ENCODE measurements at places on chromosomes 3 and 15. TPM values are rescaled to one million over a fixed set of nuclear protein-coding genes. Genes with fewer than 3 reads are reported as not detected.

Gene CYP1A1
- not detected for total RNA-seq

GRCh38 chr15:70892912-70893560 lies 410 bp downstream of the LRRC49 start:
- DNase-seq, result no peak

DNA sequence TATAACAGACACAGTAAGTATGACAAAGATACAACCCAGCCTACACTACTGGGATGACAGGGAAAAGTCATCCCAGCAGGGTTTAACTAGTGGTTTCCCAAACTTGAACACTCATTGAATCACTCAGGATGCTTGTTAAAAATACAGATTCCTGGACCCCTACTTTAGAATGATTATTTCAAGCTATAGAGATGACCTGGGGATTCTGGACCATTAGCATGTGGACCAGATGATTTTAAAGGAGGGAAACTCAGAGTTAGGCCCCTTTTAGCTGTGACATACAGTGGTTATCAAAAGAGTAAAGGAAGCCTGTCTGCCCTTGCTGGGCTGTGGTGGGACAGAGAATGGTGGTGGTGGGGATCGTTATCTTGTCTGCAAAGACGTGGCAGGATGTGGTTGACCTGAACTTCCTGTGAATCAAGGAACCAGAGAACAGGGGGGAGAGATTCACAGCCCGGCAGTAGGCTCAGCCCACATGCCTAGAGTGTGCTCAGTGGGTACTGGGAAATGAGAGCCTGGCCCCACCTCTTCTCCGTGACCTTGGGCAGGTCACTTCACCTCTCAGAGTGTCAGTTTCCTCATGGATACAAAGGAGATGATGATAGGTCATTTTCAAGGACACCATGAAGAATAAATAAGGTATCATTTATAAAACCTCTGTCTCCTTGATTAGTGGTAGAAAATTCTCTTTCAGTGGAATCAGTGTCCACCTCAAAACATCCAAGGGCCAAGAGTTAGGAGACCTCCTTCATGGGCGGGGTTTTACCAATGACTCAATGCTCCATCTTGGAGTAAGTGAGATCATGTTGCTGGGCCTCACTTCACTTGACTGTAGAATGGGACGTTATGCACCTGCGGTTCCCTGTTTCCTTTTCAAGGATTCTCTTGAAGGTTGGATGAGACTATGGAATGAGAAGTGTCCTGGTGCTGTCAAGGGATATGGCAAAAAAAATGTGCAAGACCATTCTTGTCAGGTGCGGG lies 306.5 kb downstream of the RPLP1 start:
- DNase-seq, result peak; percentile 33

- no peak for DNase-seq
Measured at GRCh38 chr3:196246612-196247308, 30.4 kb downstream of the SLC51A start.

GRCh38 chr3:4795905-4796304 lies 183.3 kb upstream of the BHLHE40 start:
- no peak for DNase-seq

DNA sequence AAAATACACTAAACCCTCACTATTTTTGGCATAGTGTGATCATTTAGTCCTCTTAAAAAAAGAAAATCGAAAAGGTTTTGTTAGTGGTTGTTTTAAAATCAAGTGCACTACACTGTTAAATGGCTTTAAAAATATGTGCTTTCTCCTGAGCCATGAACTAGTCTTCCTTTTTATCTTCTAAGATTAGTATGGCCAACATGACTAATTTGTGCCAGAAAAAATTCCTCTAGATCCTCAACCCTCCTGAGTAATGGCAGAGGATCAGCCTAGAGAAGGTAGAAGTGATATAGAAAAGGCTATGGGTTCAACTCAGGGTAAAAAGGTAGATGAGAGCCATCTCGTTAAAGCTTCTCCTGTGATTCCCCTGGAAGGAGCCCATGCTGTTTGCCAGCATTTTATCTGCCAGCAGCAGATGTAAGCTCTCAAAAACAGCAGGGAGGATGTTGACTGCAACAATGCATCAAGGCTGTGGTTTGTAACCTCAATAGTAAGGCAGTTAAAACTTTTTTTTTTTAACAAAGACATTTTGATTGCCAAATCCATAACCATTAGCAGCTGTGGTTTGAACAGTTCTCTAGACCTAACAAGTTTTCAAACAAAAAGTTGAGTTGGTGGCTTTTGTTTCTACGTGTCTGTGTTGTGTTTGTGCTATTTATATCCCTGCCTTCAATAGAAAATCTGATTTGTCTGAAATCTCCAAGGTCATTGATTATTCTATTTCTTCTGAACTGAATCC lies 30.2 kb upstream of the ZNF609 start:
- no peak for DNase-seq

DNA sequence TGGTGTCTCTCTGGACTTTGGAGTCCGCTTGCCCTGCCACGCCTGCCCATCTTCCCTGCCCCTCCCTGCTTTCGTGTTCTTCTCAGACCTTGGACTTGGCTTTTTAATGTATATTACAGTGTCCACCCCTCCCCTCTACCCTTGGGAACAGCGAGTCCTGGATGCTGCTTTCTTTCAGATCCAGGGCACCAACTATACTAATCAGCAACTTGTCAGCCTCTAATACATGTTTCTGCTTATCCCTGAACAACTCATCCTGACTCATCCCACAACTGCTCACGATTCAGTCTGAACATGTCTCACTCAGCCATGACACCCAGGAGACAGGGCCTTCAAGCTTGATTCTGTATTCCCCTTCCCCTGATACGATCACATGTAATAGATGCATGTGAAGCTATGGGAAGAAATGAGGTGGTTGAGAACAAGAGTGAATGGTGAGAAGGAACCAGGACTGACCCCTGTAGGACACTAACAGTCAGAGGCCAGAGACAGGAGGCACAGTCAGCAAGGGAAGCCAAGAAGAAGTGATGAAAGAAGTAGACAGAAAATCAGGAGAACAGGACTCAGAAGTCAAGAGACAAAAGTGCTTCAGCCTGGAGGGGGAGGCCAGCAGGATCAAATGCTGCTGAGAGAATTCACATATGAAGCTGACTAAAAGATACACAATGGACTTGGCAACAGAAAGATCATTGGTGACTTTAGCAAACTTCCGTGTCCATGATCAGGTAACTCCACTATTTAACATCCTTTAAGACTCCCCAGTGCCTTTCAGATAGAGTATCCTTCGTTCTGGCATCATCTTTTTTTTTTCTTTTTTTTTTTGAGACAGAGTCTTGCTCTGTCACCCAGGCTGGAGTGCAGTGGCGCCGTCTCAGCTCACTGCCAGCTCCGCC lies 35.4 kb downstream of the BCL2L10 start:
- DNase-seq, result no peak

DNA sequence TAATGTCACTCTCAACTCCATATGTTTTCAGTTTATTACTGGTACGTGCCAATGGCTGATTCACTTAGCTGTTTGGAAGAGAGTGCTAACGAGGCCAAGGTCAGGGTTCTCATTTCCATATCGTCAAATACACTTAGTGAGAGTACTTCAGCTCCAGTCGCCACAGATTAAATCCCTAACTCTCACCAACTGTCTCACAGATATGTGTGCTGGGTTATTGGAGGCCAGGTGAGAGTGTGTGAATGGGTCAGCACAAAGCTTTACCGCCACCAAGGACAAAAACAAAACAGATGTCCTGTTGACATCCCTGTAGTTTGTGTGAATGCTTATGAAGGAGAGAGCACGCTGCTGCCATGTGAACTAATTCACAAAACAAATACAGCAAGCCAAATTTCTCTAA lies 133.5 kb upstream of the TBL1XR1 start:
- no peak for DNase-seq

All from esophagus squamous epithelium (tissue), 5 donors.